ENCODE measurements at places on chromosomes 1 and 21. TPM values are rescaled to one million over a fixed set of nuclear protein-coding genes. Genes with fewer than 3 reads are reported as not detected.

Gene DNAJC11
- total RNA-seq: 47.4 TPM

Gene KRTAP26-1
- total RNA-seq: not detected

Gene CELA3A
- total RNA-seq: not detected

- no peaks in the 10 kb centered on the region for H3K27me3 ChIP-seq
- peaks cover 30% of the 10 kb centered on the region for H3K4me1 ChIP-seq
- no peak overlapping the region for H3K27ac ChIP-seq
- peaks cover 4% of the 10 kb centered on the region for H3K36me3 ChIP-seq
- no peak for DNase-seq
Measured at GRCh38 chr1:202568410-202568809, 141.8 kb downstream of the SYT2 start.

DNA sequence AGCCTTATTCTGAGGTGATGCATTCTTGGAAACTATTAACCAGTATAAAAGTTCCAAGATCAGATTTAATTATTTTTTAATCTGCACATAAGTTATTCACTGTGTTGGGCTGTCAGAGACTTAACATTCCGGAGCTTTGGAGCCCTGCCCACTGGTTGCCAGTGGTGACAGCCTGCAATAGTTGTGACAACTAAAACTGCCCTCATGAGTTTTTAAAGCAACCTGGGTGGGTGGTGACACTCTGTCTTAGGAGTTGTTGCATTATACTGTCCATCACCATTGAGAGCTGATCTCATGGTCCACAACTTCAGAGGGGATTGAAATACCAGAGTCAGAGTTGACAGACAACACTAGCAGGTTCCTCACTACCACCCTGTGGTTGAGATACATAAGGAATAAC lies 653.9 kb upstream of the USP24 start:
- H3K27me3 ChIP-seq: no peaks in the 10 kb centered on the region
- no peak for DNase-seq
- H3K27ac ChIP-seq: no peak overlapping the region
- no peak overlapping the region for H3K4me3 ChIP-seq

DNA sequence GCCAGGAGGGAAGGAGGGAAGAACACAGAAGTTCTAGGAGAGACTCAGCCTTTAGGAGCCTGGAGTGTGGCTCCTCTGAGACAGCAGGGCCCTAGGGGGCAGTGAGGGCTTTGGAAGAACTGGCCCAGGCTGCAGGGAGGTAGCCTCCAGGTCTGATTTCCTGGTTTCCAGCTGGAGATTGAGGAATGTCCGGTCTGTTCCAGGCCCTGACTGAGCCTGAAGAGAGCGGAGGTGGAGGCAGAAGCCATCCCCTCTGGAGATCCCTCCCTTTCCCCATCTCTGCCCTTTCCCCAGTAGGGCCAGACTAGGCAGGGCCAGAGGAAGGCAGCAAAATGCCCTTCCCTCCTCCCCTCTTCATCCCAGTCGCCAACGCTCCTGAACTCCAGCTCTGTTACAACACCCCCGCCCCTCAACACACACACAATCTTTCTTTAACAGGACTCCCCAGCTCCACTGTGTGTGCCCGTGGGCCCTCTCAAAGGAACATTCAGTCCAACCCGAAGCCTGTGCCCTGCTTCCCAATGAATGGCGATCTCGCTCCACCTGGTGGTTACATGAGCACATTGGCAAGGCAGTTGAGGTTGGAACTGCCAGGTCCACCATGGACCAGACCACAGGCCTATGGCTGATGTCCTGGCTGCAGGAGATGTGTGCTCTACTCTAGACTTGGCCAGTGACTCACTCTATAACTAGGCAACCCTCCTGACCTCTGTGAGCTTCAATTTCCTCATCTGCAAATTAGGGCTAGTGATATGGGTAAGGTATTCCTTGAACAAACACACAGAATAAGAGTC lies 32.0 kb downstream of the MAP7D1 start:
- no peaks in the 10 kb centered on the region for H3K27me3 ChIP-seq
- peak; percentile 57 for DNase-seq
- H3K27ac ChIP-seq: peak overlapping the region; percentile 70
- H3K4me3 ChIP-seq: no peak overlapping the region
- peaks cover 13% of the 10 kb centered on the region for H3K4me1 ChIP-seq

DNA sequence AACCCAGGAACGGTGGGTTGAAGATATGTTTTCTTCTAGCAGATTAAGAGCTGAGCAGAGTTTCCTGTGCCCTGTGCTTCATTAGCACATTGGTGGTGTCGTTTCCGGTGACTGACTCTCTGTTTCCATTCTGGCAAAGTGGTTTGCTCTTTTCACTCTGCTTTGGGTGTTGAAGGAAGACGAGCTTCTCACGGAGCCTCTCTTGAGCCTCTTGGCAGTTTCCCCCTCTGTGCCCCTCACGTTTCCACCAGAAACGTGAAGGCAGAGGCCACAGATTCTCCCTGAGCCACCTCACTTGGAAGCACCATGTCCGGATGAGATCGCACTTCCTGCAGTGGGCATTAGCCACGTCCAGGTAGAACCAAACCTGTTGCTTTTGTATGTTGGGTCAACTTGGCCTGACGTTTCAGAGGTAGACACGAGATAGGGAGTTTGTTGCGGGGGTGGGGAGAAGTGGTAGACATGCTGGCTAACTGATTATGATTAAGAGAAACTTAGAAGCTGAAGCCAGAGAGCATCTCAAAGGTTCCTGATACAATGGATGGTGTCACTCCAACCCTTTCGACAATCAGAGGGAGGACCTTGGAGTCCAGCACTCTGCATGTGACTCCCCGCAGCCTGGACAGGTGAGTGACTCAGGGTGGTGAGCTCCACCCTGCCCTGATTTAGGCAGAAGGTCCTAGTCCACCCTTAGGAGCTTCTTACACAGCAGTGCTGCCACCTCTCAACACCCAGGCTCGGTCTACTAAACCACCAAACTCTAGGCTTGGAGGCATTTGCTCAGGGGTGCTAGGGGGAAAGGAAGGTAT lies at the start of gene LAX1:
Gene LAX1, plus strand, starts transcription at position 155 of the 809 bp plus-strand sequence. Its CDS starts 383 bp downstream, at position 538.
- H3K27me3 ChIP-seq: no peaks in the 10 kb centered on the region
- H3K4me3 ChIP-seq: peak within 1 kb of the TSS; percentile 98
- DNase-seq: peak; percentile 28

GRCh38 chr1:175155473-175155856 lies 37.1 kb downstream of the KIAA0040 start:
- peaks cover 37% of the 10 kb centered on the region for H3K27me3 ChIP-seq
- no peaks in the 10 kb centered on the region for H3K36me3 ChIP-seq
- H3K4me3 ChIP-seq: no peak overlapping the region

GRCh38 chr1:110582378-110582777 lies 23.8 kb downstream of the KCNA2 start:
- no peak overlapping the region for H3K4me3 ChIP-seq
- no peaks in the 10 kb centered on the region for H3K36me3 ChIP-seq
- no peak for DNase-seq
- no peak overlapping the region for H3K27ac ChIP-seq

All from naive thymus-derived CD8-positive, alpha-beta T cell (primary cell).